Occipital lobe (tissue), 3 donors: ENCODE measurements at places on chromosomes 6 and 20. TPM values are rescaled to one million over a fixed set of nuclear protein-coding genes. Genes with fewer than 3 reads are reported as not detected.

PNLDC1 gene
- total RNA-seq: not detected

MLN gene
- total RNA-seq: not detected

NFATC2 gene
- total RNA-seq: 0.47 TPM

THEMIS gene
- 0.62 TPM for total RNA-seq

VARS2 gene
- total RNA-seq: 31.2 TPM

SLC22A2 gene
- 1.1 TPM for total RNA-seq

CENPB gene
- total RNA-seq: 55.4 TPM

TEAD3 gene
- total RNA-seq: 0.16 TPM

DNA sequence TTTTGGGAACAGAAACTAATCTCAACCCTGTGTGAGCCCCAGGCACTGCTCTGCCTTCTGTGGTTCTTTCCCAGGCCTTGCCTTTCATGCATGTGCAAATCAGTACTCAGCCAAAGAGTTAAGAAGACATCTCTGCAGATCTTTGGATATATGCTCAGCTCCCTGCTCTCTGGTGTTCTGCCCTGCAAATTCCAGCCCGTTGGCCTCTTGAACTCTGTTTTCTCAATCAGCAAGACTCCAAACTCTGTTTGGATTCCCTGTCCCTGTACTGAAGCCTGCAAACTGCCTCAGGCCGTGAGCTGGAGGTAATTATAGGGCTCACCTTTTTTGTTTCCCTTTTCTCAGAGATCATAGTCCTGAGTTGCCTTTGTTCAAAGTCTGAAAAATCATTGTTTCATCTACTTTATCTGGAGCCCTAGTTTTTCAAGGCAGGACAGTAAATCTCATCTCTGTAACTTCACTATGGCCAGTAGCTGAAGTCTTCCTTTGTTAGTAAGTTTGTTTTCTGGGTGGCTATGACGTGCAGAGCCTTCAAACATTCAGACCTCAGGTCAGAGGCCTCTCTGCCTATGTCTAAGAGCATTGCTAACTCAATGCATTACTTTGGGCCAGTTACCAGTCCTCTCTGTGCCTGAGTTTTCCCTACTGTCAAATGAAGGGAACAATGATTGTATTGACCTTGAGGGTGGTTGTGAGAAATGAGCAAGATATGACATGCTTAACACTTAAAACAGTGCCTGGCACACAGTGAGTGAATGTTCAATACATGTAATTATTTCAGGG lies 15.9 kb upstream of the MDFI start:
- no peak for DNase-seq

GRCh38 chr6:165448210-165448609 lies 138.8 kb upstream of the C6orf118 start:
- DNase-seq: no peak

DNA sequence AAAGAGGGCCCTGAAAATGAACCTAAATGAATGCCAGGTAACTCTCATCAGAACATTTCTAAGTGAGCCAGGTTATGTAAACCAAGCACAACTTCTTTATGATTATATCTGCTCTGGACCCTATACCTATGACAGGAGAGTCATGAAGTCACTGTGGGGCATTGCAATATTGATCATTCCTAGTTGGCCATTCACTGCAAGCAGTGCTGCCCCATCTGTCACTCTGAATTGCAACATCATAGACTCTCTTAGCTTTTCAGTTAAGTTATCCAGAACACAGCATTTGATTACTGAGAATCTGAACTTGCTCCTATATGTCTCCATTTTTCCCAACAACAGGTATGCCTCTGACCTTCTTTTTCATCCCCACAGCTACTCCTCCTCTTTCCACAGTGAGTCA lies 3.3 kb downstream of the COL21A1 start:
- DNase-seq: no peak

GRCh38 chr6:131787079-131787478 lies 20.7 kb upstream of the ENPP1 start:
- DNase-seq: no peak

DNA sequence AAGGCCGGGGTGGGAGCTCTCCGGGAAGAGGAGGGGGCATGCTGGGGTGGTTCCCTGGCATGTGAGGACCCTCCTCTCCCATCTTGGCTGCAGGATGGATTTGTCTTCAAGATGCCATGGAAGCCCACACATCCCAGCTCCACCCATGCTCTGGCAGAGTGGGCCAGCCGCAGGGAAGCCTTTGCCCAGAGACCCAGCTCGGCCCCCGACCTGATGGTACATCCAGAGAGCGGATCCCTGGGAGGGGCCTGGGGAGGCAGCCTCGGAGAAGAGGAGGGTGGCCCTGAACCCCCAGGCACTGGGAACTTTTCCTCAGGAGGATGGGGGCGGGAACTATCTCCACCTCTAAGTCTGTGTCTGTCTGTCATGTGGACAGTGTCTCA lies 4.8 kb downstream of the CDC25B start:
- DNase-seq: no peak

GRCh38 chr6:89826029-89826528 lies 3.6 kb upstream of the CASP8AP2 start:
- no peak for DNase-seq

GRCh38 chr6:141077355-141078333 lies 1055.1 kb upstream of the GJE1 start:
- DNase-seq: no peak

DNA sequence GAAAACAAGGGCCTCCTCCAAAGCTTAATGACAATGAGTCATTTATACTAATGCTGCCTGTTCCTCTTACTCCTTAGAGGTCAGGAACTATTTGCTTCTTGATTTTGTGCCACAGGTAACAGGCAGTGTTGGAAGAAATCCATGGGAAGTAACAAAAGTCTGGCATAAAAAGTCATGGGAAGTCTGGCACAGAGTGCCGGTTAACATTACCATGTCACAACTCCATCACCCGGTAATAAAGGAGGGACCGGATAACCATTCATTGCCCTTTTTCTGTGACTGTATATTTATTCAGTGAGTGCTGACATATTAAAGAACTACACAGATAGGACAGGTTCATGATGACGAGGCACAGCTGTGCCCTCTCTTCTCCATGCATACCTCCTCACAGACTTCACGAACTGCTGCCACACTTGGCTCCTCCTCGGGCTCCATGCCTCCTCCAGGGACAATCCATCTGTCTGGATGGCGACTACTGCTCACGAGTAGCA lies 50.9 kb downstream of the NUDT3 start:
- DNase-seq: no peak

DNA sequence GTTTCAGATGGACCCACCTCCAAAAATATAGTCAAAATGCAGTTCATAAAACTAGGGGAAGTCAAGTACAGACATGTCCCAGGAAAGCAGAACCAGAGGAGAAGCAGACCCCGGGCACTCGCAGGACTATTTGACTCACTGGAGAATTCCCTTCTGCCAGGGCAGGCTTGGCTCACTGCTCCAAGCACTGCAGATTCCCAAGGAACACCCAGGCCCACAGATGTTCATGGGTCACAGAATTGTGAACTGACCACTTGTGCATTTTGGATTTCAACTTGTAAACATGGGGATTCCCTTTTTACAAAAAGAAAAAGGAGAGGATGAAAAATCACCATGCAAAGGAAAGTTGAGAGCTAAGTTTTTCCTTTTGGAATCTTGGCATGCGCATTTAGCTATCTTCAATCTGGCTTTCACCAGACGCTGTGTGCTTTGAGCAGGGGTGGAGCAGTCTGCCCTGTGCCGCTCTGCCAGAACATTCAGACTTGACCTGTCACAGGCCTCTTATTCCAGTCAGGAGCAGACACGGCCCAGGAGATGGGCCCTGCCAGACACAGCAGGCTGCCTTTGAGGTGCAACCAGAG lies 237.5 kb upstream of the TAB2 start:
- DNase-seq: peak; percentile 14

DNA sequence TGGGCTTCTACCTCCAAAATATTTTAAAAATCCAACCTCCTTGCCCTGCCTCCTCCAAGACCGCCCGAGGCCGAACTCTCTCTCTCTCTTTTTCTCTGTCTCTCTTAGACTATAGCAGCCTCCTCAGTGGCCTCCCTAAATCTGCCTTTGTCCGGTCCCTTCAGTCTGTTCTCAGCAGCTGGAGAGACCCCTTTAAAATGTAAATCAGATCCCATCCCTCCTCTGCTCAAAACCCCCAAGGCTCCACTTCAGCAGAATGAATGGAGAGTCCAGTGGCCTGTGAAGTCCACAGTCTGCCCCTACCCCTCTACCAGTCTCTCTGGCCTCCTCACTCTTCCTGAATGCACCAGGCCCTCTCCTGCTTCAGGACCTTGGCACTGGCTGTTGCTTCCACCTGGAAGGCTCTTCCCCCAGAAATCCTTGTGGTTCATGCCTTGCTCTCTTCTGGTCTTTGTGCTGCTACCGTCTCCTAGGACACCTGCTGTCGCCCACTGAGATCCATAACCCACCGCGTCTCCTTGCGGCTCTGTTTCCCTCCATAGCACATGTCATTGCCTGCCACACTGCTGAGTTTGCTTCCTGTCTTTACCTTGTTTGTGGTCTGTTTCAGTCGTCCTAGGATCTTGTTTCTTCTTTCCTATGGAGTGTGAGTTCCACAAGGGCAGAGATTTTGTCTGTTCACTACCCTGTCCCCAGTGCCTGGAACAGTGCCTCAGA lies 6.0 kb downstream of the MLN start:
- DNase-seq: no peak
